ENCODE measurements at places on chromosomes 4 and X. TPM values are rescaled to one million over a fixed set of nuclear protein-coding genes. Genes with fewer than 3 reads are reported as not detected.

DNA sequence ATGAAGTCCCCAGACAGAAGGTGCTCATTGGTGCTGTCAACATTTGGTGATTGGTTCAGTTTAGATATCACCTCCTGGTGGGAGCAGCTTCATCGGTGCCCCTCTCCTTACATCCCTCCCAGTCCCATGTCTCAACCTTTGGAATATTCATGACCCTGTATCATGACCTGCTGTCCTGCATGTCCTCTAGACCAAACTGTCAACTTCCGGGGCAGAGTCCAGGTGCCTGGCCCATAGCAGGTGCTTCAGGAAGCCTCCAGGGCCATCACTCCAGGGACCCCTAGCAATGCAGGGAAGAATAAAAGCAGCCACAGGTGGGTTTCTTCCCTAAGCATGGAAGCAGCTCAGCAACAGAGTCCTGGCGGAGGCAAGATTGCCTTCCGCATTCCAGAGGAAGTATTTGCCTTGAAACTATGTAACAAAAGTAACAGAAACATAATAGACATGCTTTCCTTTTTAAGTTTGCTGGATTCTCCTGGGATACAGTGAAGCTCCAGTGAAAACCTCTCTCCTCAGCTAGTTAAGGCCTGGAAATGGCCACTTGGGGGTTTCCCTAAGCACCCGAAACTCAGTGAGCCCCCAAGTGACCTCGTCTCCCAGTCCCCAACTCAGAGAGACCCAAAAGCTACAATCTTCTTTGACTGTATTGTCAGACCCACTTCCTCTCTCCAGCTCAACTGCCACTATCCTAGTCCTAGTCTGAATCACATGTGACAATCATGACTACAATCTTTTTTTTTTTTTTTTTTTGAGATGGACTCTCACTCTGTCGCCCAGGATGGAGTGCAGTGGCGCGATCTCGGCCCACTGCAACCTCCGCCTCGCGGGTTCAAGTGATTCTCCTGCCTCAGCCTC is 1.3 kb upstream of the ATP6AP1 start:
- no peak for DNase-seq

- no peak for DNase-seq
Measured at GRCh38 chrX:72366701-72367454, 61.2 kb upstream of the CITED1 start.

DNA sequence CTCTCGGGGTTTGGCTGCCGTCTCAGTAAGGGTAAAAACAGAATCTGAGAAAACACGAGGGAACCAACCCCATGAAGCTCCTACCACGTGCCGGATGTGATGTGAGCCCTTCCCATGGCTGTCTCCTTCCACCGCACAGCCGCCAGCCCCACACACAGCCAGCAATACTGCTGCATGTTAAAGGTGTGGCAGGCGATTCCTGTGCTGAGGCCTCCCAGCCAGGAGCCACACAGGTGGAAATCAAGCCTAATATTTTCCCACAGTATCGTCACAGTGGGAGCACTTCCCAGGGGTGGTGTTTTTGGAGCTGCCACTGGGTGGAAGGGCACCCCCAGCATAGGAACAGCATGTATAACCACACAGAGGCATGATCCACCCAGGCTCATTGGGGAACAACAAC is 77.5 kb downstream of the SLC2A9 start:
- DNase-seq, result no peak

The CWH43 gene
- total RNA-seq, result not detected

The CCDC110 gene
- 3.5 TPM for total RNA-seq
